ENCODE measurements at places on chromosomes 2 and 18. TPM values are rescaled to one million over a fixed set of nuclear protein-coding genes. Genes with fewer than 3 reads are reported as not detected.

SLC4A5 gene
- polyA plus RNA-seq, result 1.5 TPM

DNA sequence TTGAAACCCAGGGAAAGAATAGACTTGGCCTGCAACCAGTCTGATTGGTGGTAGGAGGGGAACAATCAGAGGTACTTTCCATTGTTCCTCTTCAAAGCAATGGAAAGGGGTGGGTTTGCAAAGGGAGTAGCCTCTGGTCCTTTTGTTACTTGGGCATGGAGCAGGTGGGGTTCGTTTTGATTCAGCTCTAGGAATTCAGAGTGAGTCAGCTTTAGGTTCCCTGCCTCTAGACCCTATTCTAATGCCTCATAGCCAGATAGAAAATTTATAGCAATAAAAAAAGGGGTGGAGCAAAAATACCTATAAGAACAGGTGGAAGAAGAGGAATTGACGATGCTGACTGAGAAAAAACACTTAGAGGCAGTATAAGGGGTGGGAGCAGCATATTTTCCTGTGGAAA lies 636.4 kb downstream of the PLCL1 start:
- H3K27ac ChIP-seq, result no peak overlapping the region
- no peak overlapping the region for H3K4me3 ChIP-seq
- no peak for DNase-seq
- no peaks in the 10 kb centered on the region for H3K36me3 ChIP-seq
- H3K4me1 ChIP-seq, result no peaks in the 10 kb centered on the region
- H3K27me3 ChIP-seq, result no peaks in the 10 kb centered on the region

- no peaks in the 10 kb centered on the region for H3K4me1 ChIP-seq
- no peaks in the 10 kb centered on the region for H3K36me3 ChIP-seq
- H3K27ac ChIP-seq, result no peak overlapping the region
- H3K27me3 ChIP-seq, result no peaks in the 10 kb centered on the region
- DNase-seq, result no peak
Measured at GRCh38 chr2:33137331-33137730, 190.6 kb downstream of the LTBP1 start.

- no peak overlapping the region for H3K4me3 ChIP-seq
- H3K36me3 ChIP-seq, result no peaks in the 10 kb centered on the region
Measured at GRCh38 chr2:206324869-206325268, 50.4 kb downstream of the ZDBF2 start.

DNA sequence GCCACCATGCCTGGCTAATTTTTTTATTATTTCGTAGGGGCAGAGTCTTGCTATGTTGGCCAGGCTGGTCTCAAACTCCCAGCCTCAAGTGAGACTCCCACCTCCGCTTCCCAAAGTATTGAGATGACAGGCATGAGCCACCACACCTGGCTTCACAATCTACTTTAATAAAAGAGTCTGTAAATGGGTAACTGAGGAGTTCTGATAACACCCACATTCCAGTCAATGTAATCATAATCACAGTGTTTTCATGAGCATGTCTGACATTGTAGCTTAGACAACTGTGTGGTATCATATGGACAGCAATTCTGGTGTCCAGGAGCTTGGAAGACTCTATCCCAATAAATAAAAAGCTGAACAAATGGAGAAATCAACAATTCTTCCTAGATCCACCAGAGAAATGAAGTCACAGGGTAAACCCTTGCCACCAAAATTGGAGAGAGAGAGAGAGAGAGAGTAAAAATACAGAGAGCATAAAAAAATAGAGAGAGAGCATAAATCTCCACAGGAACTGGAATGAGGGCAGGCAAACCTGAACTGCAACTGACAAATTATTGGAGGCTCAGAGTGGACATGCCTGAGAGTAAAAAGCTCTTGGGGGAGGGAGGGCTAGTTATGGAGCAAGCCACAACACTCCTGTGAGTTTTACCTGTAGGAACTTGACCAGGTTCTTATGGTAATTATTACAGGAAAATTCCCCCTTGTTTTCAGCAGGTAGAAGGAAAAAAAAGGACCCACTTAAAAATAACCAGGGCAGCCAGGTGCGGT lies 12.4 kb upstream of the NBEAL1 start:
- H3K27ac ChIP-seq, result peak overlapping the region; percentile 81
- H3K36me3 ChIP-seq, result no peaks in the 10 kb centered on the region
- peaks cover 8% of the 10 kb centered on the region for H3K4me1 ChIP-seq
- DNase-seq, result peak; percentile 61

DNA sequence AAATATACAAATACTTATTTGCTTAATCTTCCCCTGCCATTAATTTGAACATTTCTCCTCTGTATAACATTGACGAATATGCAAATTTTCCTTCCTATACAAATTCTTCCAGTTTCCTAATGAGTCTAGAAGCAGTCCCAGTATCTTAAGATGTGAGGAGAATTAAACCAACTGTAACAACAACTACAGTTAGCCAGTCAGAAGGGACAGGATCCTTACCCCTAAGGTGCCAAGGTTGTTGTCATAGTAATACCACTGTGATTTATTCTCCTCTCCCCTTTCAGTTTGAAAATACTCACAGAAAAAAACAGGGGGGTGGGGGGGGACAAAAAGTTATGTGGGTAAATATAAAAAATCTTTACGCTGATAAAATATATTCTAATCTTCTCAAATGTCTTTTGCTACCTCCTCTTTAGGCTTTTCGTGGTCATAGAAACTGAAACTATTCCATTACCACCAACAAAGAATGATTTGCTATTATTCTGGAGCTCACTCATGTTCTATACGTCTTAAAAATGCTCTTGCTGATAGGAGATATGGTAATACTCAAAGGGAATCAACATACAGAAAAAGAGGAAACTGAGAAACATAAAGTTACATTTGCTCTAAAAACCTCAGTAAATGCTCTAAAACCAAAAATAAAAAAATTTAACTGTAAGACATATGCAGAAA lies 107.6 kb downstream of the MEMO1 start:
- no peaks in the 10 kb centered on the region for H3K4me1 ChIP-seq
- no peak for DNase-seq
- no peak overlapping the region for H3K4me3 ChIP-seq
- H3K36me3 ChIP-seq, result peaks cover 19% of the 10 kb centered on the region
- no peak overlapping the region for H3K27ac ChIP-seq
- H3K27me3 ChIP-seq, result no peaks in the 10 kb centered on the region

GRCh38 chr2:190179754-190180312 lies 117.3 kb upstream of the MSTN start:
- no peaks in the 10 kb centered on the region for H3K36me3 ChIP-seq
- H3K27ac ChIP-seq, result peak overlapping the region; percentile 89
- no peak for DNase-seq
- peaks cover 8% of the 10 kb centered on the region for H3K4me1 ChIP-seq

GRCh38 chr2:230941202-230942180 lies 16.4 kb upstream of the GPR55 start:
- no peak for DNase-seq
- H3K36me3 ChIP-seq, result no peaks in the 10 kb centered on the region
- H3K4me1 ChIP-seq, result no peaks in the 10 kb centered on the region
- H3K4me3 ChIP-seq, result no peak overlapping the region
- no peak overlapping the region for H3K27ac ChIP-seq
- H3K27me3 ChIP-seq, result no peaks in the 10 kb centered on the region

GRCh38 chr2:114156366-114157056 lies 266.6 kb downstream of the ACTR3 start:
- H3K4me3 ChIP-seq, result no peak overlapping the region
- no peaks in the 10 kb centered on the region for H3K27me3 ChIP-seq
- no peak overlapping the region for H3K27ac ChIP-seq
- no peaks in the 10 kb centered on the region for H3K4me1 ChIP-seq
- no peaks in the 10 kb centered on the region for H3K36me3 ChIP-seq
- DNase-seq, result no peak

Data from large intestine (tissue), 12 donors.